Activated CD4-positive, CD25-positive, alpha-beta regulatory T cell treated with anti-CD3 and anti-CD28 coated beads, Interleukin-2, amount 50 U/mL, for 72 hours (primary cell): ENCODE measurements at places on chromosomes 12 and 14.

DNA sequence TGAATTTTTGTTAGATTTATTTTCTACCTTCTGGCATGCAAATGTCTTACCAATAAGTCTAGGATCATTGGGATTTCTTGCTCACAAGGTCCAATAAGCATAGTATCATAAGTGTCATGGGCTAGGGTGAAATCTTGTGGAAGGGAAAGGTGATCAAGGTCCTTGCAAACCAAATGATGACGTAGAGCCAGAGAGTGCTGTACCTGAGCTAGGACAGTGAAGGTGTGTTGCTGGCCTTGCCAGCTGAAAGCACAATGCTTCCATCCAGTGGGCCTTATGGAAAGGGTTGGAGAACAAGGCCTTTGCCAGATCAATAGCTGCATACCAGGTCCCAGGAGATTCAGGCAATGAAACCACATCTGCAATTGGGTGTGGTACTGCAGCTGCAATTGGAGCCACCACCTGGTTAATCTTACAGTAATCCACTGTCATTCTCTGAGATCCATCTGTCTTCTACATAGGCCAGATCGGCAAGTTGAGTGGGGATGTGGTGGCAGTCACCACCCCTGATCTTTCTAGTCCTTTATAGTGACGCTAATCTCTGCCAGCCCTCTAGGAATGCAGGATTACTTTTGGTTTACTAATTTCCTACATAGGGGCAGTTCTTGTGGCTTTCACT is 208.9 kb upstream of the MYL2 start:
- no peak for DNase-seq

DNA sequence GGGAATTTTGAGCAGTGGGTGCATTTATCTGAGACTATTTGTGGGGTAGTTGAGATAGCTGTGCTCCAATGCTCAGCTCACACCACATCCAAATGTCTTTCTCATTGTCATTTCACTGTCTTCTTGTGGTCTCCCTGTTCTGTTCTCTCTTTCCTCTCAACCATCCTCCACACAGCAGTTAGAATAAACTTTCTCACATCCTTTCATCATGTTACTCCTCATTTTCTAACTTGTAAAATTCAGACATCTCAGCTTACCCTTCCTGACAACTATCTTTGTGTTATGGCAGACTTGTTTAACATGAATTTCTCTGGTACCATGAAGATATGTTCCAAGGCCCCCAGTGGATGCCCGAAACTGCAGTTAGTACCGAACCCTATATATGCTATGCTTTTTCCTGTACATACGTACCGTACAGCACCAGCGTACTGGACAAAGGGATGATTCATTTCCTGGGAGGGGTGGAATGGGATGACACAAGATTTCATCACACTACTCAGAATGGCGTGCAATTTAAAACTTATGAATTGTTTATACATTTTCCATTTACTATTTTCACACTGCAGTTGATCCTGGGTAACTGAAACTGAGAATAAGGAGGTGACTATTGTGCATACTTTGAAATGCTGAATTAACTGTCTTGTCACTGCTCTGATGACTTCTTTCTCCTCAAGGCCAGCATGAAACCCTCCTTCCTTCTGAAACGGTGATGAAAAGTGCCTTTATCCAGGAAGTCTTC is 177.1 kb upstream of the SLC38A2 start:
- DNase-seq = no peak

DNA sequence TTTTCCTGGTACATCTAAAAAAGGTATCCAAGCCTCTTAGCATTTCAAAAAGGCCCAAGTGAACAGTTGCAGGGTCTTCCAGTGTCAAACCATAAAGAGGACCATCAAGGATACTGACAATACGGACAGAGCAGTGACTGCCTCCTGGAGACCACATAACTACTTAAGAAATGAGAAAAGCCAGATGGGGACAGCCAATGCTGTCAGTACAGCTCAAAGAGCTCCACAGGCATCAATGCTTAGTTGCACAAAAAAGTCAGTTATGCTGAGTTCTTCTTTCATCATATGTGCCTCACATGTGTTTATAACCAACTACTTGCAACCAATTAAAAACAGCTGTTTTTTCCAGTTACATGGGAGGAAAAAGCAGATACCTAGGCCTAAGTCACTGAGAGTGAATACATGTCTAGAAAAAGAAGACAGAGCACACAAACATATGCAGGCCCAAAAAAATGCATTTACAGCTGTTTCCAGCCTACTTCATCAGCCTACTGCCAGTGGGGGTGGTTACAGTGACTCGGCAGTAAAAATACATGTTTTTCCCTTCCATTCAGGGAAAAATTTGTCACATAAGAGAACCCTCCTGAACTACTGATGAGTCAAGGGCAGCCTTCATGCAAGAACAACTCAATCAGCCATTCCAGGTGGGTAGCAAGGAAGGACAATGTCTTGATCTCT is 84.0 kb downstream of the DCAF5 start:
- no peak for DNase-seq

GRCh38 chr12:70854138-70854537 is 66.4 kb downstream of the PTPRR start:
- no peak for DNase-seq

DNA sequence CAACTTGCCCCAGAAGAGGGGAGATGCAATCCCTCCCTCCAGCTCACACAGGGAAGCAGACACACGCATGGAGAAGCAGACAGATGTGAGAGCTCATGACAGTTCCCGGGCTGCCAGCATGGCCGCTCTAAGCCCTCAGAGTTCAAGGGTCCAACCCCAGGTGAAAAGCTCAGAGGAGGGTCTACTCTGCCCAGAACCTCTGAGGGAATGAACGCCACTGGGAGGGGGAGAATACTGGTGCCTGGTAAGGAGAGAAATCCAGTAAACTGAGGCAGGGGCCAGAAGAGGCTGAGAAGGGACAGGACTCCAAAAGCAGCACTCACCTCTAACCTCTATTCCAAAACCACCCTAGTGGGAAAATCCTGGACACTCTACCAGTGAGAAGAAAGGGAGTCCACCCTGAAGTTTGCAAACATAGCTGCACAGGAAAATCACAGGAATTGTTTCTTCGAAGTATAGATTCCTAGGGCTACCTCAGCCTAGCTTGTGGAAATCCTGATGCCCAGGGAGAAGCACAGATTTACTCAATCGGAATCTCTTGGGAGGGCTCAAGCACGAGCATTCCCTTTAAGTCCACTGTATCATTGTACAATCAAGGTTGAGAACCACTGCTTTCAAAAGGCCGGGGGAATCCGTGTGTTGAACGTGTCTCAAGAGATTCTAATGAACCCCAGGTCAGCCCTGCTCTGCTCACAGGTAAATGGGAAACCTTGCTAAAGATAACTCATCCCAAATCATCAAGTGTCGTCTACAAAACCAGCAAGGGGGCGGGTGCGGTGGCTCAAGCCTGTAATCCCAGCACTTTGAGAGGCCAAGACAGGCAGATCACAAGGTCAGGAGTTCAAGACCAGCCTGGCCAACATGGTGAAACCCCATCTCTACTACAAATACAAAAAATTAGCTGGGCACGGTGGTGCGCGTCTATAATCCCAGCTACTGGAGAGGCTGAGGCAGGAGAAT is 34.3 kb upstream of the PLEKHG6 start:
- no peak for DNase-seq

GRCh38 chr14:99673305-99674063 is 10.6 kb upstream of the CYP46A1 start:
- no peak for DNase-seq

- no peak for DNase-seq
These were observed 292.4 kb downstream of the SYT1 start for GRCh38 chr12:79156846-79157463.

- DNase-seq = no peak
These were observed 618.5 kb downstream of the NRXN3 start for GRCh38 chr14:78788467-78789360.

DNA sequence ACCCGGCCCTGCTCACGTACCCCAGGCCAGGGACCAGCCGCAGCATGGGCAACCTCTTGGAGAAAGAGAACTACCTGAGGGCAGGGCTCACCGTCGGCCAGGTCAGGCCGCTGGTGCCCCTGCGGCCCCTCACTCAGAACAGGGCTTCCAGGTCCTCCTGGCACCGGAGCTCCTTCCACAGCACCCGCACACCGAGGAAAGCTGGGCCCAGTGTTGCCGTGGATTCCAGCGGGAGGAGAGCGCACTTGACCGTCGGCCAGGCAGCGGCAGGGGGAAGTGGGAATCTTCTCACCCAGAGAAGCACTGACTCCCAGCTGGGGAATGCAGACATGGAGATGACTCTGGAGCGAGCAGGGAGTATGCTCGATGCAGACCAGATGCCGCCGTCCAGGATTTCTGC is 7.9 kb upstream of the VAMP1 start:
- DNase-seq = no peak

GRCh38 chr12:49546481-49546880 is 7.7 kb downstream of the KCNH3 start:
- DNase-seq = peak; percentile 27

GRCh38 chr12:97047361-97047760 is 140.3 kb downstream of the NEDD1 start:
- no peak for DNase-seq

GRCh38 chr12:111033281-111034082 is 113.1 kb upstream of the MYL2 start:
- DNase-seq = no peak

GRCh38 chr12:129779033-129779432 is 124.8 kb downstream of the TMEM132D start:
- DNase-seq = no peak

- DNase-seq = no peak
These were observed 29.7 kb downstream of the KDM2B start for GRCh38 chr12:121550974-121551634.

GRCh38 chr12:2834581-2835491 is at the start of gene NRIP2:
NRIP2 (minus strand) TSS chr12:2835035; CDS start chr12:2834983, 52 bp downstream.
- no peak for DNase-seq

- DNase-seq = no peak
These were observed 2.3 kb downstream of the TCL1A start for GRCh38 chr14:95711476-95712176.

DNA sequence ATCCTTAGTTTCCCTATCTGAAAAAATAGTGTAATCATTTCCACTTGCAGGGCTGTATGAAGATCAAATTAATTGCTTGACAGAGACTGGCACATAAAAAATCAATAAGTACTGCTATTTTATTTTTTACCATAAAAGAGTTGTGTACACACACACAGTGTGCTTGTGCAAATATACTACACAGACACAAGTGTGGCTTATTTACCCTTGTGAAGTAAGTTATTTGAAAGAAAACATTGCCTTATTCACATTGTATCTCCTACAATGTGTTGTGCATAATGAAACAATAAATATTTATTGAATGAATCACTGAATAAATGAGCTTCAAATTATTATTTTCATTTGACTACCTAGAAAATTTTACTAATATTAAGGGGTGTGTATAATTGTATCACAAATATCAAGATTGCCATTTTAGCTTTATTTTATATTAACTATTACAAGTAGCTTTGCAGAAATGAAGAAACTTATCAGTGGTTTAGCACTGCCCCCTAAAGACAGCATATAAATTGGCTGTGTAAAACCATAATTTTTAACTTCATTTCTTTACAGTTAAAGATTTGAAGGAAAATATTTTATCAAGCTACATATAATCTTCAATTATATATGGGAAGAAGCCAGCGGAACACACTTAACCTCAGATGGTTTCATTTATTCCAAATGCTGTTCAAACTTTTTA is 11.3 kb downstream of the GARIN6 start:
- DNase-seq = no peak

- no peak for DNase-seq
These were observed 233.2 kb downstream of the DACT1 start for GRCh38 chr14:58870961-58871360.

DNA sequence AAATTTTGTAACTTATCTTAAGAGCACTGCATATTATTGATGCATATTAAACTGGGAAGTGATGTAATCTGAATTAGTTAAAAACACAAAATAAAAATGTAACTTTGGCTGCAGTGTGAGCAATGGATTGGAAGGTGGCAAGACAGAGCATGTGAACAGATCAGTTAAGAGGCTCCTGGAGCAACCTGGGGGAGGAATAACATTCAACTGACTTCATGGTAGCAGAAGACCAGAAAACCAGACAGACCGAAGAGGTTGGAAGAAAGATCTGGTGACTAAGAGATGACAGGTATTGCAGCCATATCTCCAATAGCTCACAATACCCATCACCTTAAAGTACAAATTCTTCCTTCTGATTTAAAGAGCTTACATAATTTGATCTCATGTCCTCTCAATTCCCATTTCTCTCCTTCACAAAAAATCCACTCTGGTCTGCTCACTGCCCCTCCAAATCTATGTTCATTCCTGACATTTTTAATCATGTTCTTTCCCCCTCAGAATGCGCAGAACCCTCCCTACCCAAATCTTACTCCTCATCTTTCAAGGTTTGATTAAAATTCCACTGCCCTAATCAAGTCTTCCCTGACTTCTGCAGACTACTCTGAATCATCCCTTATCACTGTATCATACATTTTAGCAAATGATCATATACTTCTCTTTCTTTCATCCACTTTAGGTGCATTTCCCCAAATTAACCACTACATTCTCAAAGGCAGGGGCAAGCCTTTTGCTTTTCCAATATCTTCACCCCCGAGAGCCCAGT is 51.5 kb downstream of the DUSP16 start:
- no peak for DNase-seq

GRCh38 chr12:114750917-114751316 is 66.9 kb upstream of the TBX3 start:
- no peak for DNase-seq

DNA sequence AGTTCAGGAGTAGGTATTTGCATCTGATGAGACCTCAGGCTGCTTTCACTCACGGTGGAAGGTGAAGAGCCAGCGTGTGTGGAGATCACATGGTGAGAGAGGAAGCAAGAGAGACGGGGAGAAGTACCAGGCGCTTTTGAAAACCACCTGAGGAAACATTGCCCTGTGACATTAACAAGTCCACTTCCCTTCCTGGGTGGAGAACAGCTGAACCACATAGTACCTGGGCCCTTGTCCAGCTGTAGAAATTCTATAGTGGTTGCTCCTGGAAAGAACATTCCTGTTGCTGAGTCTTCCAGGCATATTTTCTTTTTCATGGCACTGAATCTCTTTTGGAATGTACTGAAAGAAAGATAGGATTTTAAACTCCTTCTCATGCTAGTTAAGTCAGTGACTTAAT is 87.3 kb upstream of the RIN3 start:
- DNase-seq = no peak

DNA sequence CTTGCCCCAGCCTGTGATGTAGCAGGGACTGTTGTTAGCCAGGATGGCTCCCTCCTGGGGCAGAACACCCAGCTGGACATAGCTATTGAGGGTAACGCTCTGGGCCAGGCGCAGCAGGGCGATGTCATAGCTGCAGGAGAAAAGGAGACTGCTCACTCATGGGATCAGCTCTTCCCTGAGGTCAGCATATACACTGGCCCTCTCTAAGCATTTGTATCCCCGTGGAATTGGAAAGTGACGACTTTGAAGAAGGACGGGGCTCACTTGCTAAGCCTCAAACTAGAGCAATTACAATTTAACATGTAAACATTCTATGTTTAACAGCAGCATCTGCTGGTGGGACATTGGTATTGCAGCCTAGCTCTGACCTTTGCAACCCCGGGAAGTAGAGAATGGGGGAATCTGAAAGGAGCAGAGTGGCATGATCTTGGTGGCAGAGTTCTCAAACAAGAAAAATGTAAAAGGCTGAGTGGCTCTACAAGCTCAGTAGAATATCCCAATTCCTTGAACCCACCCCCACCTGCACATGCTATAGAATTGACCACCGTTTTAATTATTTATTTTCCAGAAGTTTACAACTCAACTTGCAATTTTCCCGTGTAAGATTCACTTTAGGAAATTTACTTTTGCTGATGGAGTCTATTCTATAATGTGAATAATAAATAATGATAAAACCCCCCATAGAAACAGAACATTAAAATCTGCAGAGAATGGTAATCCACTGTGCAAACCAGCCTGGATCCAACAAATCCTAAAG is 5.0 kb downstream of the CELA1 start:
- peak; percentile 62 for DNase-seq
